Large intestine (tissue), 12 donors: ENCODE measurements at places on chromosomes 5 and 9. TPM values are rescaled to one million over a fixed set of nuclear protein-coding genes. Genes with fewer than 3 reads are reported as not detected.

DNA sequence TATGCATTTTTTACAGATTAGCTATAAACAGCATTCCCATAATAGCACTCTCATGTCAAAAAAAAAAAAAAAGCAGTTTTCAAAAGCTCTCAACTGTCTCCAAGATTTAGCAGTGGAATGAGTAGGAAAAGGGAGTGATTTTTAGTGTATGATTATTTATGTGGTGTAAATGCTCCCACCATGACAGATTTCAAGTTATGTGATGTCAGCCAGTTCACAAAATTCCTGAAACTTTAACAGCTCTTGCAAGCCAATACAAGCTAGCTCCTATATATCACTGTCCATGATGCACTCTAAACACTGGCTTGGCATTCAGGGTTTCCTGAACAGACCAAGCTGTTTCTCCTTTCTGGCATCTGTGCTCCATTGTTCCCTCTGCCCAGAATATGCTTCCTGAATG lies 7.9 kb upstream of the ANKDD1B start:
- DNase-seq: no peak
- H3K4me1 ChIP-seq: no peaks in the 10 kb centered on the region
- no peak overlapping the region for H3K27ac ChIP-seq
- peaks cover 9% of the 10 kb centered on the region for H3K36me3 ChIP-seq
- H3K27me3 ChIP-seq: no peaks in the 10 kb centered on the region

DNA sequence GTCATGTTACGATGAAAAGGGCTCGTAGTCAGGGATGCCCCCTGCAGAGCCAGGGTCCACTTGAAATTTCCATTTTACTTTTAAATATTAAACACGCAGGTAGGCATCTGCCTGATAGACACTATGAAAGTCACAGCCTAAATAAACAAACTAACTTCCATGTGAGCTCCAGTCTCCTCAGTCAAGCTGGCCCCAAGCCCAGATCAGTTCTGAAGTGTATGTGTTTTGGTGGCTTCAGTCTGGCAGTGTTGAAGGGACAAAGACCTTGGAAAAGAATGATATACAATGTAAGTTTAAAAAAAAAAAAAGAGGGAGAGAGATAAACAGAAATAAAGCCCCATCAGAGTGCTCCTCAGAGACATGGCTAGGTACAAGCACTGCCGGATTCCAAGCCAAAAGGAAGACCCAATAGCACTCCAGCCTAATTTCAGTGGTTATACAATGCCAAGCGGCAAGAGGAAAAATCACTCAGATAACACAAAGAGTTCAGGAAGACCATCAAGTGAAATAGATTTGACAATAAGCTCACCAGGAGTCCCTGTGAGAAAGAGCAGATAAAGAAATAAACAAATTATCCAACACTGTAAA lies 181.0 kb downstream of the BNC2 start:
- H3K27me3 ChIP-seq: no peaks in the 10 kb centered on the region
- no peak overlapping the region for H3K27ac ChIP-seq
- H3K4me3 ChIP-seq: no peak overlapping the region
- DNase-seq: no peak
- no peaks in the 10 kb centered on the region for H3K36me3 ChIP-seq
- peaks cover 7% of the 10 kb centered on the region for H3K4me1 ChIP-seq

DNA sequence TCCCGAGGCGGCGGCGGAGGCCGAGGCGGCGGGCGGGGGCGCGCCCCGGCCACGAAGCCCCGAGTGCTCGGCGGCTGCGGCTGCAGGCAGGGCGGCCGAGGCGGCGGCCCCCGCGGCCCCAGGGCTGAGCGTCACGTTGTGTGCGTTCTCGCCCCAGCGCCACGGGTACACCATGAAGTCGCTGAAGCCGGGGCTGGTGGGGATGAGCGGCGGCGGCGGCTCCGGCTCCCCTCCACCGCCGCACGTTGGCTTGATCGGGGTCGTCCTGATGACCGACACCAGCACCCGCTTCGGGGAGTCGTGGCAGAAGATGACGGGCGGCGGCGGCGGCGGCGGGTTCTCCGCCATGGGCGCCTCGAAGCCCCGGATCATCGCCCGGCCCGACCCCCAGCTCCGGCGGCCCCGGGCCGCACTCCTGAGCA lies 498 bp downstream of the ZNF367 start:
- peaks cover 15% of the 10 kb centered on the region for H3K4me1 ChIP-seq
- peak overlapping the region; percentile 98 for H3K27ac ChIP-seq
- peak overlapping the region; percentile 75 for H3K4me3 ChIP-seq
- peak; percentile 60 for DNase-seq
- H3K36me3 ChIP-seq: no peaks in the 10 kb centered on the region

- no peaks in the 10 kb centered on the region for H3K4me1 ChIP-seq
- H3K27me3 ChIP-seq: no peaks in the 10 kb centered on the region
- H3K4me3 ChIP-seq: no peak overlapping the region
These were observed 283.6 kb upstream of the RPS23 start for GRCh38 chr5:82561797-82562196.

ENTPD2 gene
- 9.9 TPM for polyA plus RNA-seq
